ENCODE measurements at places on chromosomes 3 and 15.
A peak's percentile ranks its signal among the peaks of the same experiment; 100 is the strongest.

DNA sequence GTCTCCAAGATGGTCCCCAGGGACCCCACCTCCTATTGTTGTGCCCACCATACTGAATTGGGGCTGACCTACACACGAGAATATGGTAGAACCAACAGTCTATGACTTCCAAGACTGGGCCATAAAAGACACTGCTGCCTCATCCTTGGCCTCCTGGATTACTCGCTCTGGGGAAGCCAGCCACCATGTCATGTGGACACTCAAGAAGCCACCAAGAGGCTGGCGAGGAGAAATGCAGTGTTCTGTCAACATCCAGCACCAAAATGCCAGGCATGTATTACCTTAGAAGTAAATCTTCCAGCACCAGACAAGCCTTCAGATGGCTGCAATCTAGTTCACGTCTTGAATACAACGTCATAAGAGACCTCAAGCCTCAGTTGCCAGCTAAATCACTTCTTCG, 17.1 kb upstream of the TPM1 start:
- no peak overlapping the region for H3K27ac ChIP-seq
- H3K4me3 ChIP-seq = no peak overlapping the region
- no peaks in the 10 kb centered on the region for H3K4me1 ChIP-seq
- peaks cover 7% of the 10 kb centered on the region for H3K27me3 ChIP-seq
- no peaks in the 10 kb centered on the region for H3K36me3 ChIP-seq

GRCh38 chr3:166191411-166191810, 354.2 kb upstream of the BCHE start:
- H3K36me3 ChIP-seq = no peaks in the 10 kb centered on the region
- no peaks in the 10 kb centered on the region for H3K4me1 ChIP-seq
- DNase-seq = no peak
- H3K4me3 ChIP-seq = no peak overlapping the region
- no peak overlapping the region for H3K27ac ChIP-seq
- no peaks in the 10 kb centered on the region for H3K27me3 ChIP-seq

- peaks cover 86% of the 10 kb centered on the region for H3K4me1 ChIP-seq
- no peak for DNase-seq
- H3K4me3 ChIP-seq = peak overlapping the region; percentile 61
- peak overlapping the region; percentile 77 for H3K27ac ChIP-seq
- peaks cover 33% of the 10 kb centered on the region for H3K36me3 ChIP-seq
- no peaks in the 10 kb centered on the region for H3K27me3 ChIP-seq
Observed at GRCh38 chr3:15316998-15317435, 15.4 kb downstream of the SH3BP5 start.

DNA sequence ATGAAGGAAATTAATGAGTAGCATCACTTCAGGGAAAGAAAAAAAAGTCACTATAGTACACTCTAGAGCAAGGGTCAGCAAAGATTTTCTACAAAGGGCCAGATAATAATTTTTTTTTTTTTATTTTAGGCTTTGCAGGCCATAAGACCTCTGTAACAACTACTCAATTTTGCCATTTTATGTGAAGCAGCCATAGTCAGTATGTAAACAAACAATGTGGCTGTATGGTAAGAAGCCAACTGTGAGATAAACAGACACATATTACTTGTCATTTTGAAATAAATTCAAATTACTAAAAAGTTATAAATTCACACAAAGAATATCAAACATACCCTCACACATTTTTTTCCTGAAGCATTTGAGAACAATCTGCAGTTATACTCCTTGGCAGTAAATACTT, 40.6 kb downstream of the SCAPER start:
- H3K27me3 ChIP-seq = peaks cover 4% of the 10 kb centered on the region
- H3K27ac ChIP-seq = no peak overlapping the region
- DNase-seq = no peak
- H3K4me1 ChIP-seq = peaks cover 19% of the 10 kb centered on the region
- H3K36me3 ChIP-seq = peaks cover 4% of the 10 kb centered on the region

DNA sequence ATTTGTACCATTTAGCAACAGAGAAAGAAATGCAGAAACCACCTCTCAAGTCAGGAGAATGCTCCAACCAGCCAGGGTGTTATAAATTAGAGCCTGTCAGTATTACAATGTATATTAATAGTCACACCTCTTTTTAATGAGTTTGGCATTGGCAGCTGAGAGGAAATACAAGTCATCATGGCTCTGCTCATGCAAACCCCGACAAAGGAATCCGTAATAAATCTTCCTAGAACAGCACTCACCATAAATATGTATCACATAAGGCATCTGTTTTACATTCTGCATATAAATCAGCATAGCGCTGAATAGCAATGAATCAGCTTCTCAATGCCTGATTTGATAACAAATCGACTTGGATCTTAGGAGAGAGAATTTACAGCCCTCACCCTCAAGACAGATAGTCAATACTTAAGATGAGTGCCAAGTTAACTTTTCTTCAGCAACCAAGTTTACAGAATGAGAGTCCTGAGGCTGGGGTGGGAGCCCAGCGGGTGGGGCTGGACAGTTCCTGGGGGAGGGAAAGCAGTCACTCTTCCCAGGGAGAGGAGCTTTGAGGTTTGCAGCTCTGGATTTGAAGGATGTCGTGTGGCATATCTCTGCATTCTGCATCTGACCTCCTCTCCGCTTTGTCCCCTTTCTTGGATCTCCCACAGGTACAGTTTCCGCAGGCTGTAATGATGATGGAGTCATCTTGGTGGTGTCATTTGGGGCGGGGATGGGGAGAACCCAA, 1034.4 kb upstream of the NR2F2 start:
- H3K4me3 ChIP-seq = no peak overlapping the region
- peaks cover 38% of the 10 kb centered on the region for H3K4me1 ChIP-seq
- DNase-seq = no peak
- H3K36me3 ChIP-seq = peaks cover 5% of the 10 kb centered on the region
- H3K27me3 ChIP-seq = peaks cover 35% of the 10 kb centered on the region
- H3K27ac ChIP-seq = no peak overlapping the region
